ENCODE measurements at places on chromosomes 3 and 15. TPM values are rescaled to one million over a fixed set of nuclear protein-coding genes. Genes with fewer than 3 reads are reported as not detected.

The ZNF654 gene
- 10.1 TPM for total RNA-seq

The BCHE gene
- total RNA-seq, result 15.4 TPM

The STXBP5L gene
- total RNA-seq, result not detected

- no peak for DNase-seq
These were observed 2.0 kb downstream of the KLF15 start for GRCh38 chr3:126355251-126355650.

DNA sequence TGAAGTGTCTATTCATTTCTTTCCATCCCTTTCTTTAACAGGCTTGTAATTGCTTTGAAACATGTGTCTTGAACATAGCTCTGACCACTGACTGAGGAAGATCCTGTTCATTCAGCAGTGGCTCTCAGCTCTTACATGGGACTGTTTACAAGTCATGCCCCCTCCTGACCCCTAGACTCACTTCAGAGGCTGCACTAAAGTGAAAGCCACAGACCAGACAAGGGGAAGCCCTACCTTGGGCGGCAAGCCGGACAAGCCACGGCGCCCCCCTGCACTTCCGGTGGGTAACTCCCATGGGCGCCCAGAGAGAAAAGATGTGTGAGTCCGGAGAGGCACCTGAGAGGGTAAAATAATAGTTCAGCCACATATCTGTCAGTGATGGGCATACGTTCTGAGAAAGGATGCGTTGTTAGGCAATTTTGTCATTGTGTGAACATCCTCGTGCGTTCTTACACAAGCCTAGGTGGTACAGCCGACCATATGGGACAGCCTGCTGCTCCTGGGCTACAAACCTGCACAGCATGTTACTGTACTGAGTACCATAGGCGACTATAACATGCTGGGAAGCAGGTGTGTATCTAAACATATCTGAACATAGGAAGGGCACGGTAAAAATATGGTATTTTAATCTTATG is 116.2 kb downstream of the CHSY1 start:
- no peak for DNase-seq

DNA sequence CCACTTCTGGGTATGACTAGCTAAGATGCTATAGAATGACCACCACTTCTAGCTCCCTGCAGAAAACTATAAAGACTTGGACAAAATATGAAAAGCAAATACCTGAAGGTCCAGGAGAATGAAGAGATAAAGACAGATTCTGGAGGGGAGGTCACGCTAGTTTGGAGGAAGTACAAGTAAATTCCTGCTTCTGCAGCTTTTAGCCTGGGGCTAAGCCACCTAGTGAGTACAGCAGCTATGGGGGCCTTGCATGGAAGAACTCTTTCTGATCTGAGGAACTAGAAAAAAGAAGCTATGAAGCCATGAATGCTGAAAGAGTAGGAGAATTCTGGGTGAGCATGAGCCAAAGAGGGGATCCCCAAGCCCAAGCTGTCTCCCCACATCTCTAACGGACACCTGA is 29.8 kb downstream of the NRG4 start:
- no peak for DNase-seq

DNA sequence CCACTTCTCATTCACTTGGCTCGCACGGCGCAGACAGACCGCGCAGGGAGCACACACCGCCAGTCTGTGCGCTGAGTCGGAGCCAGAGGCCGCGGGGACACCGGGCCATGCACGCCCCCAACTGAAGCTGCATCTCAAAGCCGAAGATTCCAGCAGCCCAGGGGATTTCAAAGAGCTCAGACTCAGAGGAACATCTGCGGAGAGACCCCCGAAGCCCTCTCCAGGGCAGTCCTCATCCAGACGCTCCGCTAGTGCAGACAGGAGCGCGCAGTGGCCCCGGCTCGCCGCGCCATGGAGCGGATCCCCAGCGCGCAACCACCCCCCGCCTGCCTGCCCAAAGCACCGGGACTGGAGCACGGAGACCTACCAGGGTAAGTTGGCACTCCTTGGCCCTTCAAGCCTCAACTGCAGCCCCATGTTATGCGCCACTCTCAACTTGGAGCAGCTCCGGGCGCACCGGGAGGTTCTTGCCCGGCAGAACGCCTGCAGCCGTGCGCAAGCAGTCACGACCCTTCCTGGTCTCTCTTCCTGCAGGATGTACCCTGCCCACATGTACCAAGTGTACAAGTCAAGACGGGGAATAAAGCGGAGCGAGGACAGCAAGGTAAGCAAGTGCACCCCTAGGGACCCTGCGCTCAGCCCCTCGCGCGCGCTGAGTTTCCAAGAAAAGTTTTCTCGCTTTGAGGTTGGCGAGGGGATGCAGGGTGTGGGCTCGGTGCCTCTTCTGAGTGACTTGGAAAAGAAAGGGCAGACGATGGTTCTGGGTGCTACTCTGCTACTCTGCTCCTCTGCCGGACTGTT is at the start of gene BHLHE40:
TSS of gene BHLHE40 (plus strand) at position 10 of the 801 bp plus-strand sequence. CDS start at position 292, 282 bp downstream.
- peak; percentile 46 for DNase-seq

DNA sequence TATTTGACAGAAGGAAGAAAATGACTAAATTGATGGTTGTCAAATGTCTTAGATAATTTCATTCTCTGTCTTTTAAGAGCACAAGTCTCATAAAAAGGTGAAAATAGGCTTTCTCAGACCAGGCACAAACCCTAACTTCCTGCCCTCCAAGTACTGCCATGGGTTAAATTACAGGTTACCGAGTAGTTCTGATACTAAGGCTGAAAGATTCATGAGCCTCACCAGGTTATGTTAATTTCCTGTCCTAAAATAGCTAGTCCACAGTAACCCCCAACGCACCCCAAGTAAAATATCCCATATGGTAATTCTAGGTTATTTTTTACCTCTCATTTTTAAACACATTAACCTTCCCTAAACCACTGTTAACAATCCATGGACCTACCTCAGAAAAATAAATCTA is 42.0 kb downstream of the GSK3B start:
- no peak for DNase-seq

- no peak for DNase-seq
These were observed 17.8 kb upstream of the MCCC1 start for GRCh38 chr3:183117056-183117455.

GRCh38 chr15:76169018-76169417 is 109.2 kb downstream of the TMEM266 start:
- DNase-seq, result no peak

Measured in dermis microvascular lymphatic vessel endothelial cell (primary cell).